Nucleus accumbens (tissue), 56 donors: ENCODE measurements at places on chromosomes 1 and 21.
A peak's percentile ranks its signal among the peaks of the same experiment; 100 is the strongest.

DNA sequence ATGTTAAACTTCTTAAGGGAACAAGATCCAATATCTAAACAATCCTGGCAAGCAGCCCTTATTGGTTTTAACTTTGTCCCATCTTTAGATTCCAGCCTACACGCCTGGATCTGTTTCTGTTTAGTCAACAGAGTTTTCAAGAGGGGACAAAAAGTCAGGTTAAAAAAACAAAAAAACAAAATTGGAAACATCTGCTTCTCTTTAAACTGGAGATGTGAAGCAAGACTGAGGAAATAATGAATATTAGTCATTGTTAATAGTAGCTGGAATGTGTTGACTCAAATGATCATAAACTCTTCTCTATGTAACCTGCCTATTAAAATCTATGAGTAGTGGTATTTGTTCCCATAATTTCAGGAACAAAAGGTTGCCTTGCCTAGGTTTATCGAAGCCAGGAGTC lies 55.0 kb downstream of the NID1 start:
- no peak for DNase-seq

DNA sequence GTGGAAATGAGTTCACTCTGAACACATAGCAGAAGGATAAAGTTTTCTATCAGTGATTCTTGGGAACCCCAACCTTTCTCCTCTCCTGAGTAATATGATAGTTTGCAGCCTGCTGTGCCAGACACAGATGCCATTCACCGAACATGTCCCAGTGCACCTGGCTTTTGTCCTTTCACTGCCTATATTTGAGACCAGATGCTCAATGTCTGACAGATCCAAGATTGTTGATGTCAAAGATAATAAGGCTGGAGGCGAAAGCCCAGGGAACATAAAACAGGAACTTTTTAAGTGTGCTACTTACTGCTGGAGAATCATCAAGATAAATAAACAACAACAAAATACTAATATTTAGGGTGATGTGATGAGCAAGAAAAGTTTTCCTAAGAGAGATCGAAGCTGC lies 139.3 kb downstream of the TIAM1 start:
- no peak for DNase-seq

DNA sequence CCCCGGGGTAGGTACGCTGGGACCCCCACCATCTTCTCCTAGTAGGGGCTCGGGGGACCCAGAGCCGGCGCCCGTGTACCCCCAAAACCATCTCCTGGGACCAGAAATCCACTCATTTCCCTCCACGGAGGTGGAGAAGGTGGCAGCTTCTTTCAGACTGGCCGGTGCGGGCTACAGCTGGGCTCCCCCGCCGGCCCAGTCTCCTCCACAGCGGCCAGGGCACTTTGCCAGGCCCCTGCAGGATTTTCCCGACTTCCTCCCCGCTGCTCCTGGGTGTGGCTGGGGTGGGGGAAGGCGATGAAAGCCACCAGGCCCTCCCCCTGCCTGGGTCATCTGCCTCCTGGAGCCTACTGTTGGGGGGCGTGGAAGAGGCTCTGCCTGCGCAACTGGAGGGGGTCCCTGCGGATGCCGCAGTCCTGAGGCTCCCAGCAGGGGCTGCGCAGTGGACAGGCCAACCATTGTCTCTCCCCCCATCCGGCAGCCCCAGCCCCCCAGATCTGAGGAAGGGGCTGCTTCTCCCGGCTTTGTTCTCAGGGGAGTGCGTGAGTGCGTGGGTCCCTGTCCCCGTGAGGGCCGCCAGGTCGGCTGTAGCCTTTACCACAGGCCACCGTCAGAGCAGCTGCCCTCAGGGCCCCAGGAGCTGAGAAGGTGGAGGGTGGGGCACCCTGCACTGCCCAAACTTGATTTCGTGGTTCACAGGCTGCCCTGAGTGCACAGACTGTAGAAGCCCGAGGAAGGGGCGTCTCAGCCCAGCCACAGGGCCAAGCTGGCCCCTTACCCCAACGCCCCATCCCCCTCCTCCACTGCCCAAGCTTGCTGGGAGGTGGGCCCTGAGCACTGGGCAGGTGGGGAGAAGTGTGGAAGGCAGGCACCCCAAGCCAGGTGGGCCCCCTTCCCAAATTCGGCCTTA lies 1.3 kb downstream of the AGRN start:
- DNase-seq: no peak

DNA sequence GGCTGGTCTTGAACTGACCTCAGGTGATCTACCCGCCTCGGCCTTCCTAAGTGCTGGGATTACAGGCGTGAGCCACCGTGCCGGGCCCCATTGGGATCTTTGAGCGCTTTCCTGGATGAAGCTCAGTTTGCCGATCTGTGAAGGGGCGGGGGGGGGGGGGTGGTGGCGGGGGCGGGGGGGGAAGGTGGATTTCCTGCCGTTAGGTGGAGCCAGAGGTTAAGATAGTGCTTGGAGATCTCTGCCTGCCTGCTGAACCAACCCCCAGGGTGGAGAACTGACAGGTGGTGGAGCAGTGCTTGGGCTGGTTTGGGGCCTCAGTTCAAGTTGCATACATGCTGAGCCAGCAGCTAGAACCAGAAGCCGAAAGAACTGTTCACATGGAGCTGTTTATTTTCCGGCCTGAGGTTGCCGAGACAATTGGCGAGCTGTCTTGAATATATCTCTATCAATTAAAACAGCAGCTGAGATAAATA lies 1.7 kb downstream of the TMCC2 start:
- peak; percentile 62 for DNase-seq

- DNase-seq: no peak
Observed at GRCh38 chr1:160710517-160711252, 937 bp downstream of the CD48 start.

DNA sequence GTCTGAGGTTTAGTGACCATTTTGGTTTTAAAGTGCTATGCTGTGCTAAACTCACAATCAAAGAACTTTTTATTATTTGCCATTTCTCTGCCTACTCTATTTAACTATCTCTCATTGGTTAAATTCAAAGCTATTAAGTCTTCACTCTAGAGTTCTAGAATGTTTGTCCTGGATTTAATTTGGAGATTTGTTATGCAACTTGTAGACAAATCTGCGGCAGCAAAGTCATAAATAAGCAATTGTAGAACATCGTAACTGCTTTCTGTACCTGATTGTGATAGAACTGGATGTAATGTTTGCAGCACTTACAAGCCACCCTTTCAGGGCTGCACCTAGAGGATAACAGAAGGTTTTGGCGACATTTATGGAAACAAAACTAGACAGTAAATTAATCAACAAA lies 566.5 kb upstream of the ADGRL2 start:
- DNase-seq: no peak

- DNase-seq: no peak
Observed at GRCh38 chr1:11417162-11417561, 61.8 kb upstream of the DISP3 start.

- no peak for DNase-seq
Observed at GRCh38 chr1:219220945-219221344, 47.3 kb downstream of the LYPLAL1 start.

GRCh38 chr1:82453511-82454185 lies 652.9 kb downstream of the ADGRL2 start:
- DNase-seq: no peak

GRCh38 chr1:217191441-217191840 lies 439.4 kb downstream of the GPATCH2 start:
- no peak for DNase-seq

GRCh38 chr21:34635307-34635706 lies 20.4 kb upstream of the RCAN1 start:
- no peak for DNase-seq

- DNase-seq: no peak
Observed at GRCh38 chr1:53769780-53770179, 30.8 kb upstream of the GLIS1 start.

- no peak for DNase-seq
Observed at GRCh38 chr21:37751268-37751975, 164.8 kb downstream of the KCNJ6 start.

DNA sequence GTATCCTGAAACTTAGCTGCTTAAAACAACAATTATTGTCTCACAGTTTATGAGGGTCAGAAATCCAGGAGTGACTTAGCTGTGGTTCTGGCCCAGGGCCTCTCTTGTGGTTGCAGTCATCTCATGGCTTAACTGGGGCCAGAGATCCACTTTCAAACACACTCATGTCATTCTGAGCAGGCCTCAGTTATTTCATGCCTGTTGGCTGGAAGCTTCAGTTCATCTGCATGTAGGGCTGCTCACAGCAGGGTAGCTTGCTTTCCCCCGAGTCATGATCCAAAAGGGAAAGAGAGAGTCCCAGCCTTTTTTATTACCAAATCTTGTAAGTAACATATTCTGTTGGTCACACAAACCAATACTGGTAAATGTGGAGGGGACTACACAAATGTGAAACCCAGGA lies 96.6 kb upstream of the B3GALT2 start:
- DNase-seq: no peak

DNA sequence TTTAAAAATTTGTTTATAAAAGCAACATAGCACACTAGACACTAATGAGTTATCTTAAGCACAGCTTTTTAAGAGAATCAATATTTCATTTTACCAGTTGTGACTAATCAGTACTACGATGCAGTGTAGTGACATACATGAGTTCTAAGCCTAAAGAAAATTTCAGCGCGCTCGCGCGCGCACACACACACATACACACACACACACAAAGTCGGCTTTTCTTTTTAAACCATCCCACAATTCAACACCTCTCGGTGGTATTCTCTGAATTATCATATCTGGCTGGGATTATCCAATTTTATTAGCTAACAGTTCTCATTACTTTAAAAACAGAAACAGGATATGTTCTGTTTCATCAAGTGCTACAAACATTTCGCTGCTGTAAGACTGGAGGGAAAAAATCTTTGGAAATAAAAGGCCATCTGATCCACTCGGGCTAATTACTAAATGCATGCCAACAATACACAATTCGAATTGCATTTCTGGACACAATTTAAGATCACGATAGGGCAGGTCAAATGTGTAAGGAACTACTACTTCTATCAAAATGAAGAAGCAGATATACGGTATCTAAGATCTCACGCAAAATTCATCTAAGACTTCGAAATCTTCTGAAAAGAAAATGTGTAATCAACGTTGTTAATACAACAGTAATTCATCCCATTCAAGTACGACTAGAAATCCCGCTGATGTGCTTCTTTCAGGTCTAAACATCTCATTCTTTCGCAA lies 1.2 kb downstream of the TUT4 start:
- no peak for DNase-seq

DNA sequence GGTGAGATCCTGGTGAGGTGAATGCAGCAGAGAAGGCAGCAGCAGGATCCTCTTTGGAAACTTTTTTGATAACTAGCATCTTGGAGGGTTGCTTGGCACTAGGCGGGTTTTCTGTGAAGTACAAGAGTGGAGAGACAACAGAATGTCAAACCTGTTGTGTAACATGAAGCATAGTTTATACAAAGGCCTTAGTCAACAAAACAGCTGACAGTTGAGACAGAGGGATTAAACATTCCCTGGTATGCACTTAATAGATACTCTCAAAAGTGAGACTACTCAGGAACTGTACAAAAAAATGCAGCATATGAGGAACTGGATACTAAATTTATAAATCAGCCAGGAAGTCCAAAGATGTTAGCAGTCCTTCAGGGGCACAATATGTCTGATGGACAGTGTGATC lies 16.4 kb upstream of the CCDC17 start:
- DNase-seq: no peak

DNA sequence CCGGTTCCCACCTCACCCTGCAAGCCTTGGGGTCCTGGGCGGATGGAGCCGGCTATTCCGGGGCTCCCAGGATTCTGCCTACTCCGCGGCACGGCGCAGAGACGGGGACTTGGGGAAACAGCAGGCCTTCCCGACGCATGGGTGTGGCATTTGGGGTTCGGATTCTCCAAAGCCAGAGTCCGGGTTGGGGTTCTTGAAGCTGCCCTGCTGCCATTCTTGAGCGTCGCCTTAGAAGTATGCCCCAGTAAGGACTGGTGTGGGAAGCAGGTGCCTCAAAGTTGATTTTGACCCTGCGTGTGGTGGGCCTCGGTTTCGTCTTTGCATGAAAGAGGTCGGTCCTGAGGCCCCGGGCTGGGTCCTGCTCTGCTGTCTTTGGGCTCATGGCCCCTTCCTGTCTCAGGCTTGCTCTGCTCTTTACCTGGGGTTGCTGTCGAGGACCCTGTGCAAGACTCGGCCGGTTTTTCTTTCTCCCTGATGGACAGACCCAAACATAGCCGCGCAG lies 696 bp downstream of the GUK1 start:
- no peak for DNase-seq

- DNase-seq: no peak
Observed at GRCh38 chr21:16305686-16306085, 575.9 kb downstream of the USP25 start.

DNA sequence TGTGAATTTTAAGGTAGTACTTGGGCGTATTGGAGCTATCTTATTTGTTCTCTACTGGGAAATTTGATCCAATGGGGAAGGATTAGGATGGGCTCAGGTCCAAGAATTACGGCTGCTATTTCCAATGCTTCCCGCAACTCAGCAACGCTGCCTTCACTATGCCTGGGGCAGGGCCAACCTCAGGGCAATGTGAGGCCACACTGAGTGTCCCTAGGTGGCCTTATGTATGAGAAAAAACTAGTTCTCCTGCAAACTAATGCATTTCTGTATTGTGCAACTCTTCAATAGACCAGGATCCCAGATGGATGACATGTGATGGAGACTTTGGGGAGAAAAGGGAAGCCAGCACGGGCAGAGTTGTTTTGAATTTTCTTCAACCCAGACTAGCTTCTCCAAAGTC lies 168.1 kb downstream of the DUSP10 start:
- DNase-seq: no peak

DNA sequence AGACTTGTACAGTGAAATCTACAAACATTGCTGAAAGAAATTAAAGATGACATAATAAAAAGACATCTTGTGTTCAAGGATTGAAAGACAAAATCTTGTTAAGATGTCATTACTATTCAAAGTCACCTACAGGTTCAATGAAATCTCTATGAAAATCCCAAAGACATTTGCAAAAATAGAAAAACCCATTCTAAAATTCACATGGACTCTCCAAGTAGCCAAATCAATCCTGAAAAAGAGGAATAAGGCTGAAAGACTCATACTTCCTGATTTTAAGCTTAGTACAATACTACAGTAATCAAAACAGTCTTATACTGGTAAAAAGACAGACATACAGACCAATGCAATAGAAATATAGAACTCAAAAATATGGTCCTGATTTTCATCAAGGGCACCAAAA lies 78.6 kb downstream of the PCSK9 start:
- no peak for DNase-seq

DNA sequence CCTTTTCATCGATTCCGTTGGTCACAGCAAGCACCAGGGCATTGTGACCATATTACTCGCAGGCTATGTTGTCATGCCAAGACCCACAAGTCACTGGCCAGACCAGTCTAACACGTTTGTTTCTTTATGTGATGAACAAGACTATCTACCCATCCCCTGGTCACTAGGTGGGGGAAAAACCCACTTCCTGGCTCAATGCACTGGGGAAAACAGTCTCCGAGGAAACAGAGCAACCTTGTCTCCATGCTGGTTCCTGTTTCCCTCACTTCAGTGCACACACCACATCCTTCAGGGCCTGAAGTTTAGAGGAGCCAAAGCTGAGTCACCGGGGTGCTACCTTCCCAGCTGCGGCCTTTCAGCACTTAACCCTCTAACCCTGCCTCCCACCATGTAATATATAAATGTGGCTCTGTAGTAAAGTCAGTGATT lies 20.9 kb downstream of the ERICH3 start:
- DNase-seq: no peak
